ENCODE measurements at places on chromosomes 4 and X.

DNA sequence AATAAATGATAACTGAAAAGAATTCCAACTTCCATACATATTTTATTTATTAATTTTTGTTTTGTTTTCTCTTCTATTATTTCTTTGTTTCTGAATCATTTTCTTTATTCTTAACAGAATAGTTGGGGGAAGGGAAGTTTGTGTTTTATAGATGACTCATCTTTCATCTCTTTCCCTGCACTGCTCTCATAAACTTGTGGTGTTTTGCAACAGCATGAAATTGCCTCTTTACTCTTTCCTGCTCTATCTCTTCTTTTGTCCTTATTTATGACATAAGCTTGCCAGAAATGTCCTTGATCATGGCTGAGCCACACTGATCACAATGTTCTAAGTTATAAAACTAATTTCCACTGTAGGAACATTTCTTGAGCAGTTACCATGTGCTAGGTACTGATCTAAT, 22.3 kb downstream of the QRFPR start:
- no peak for DNase-seq

DNA sequence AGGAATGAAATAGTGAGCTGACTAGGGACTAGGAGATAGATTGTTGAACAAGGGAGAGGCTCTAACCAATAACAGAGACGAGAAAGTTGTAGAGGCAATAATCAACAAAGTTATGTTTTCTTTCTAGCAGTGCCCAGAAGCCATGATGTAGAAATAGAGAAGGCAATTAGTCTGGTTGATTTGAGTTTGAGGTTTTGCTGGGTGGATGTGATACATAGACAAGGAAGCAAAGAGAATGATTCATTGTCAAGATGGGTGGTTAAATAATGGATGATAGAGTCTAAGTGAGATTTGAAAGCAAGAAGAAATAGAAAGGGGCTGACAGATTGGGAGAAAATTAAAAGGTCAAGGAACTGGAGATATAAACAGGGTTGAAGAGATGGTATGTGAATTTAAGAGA, 11.2 kb downstream of the RBM41 start:
- DNase-seq = no peak

GRCh38 chr4:139801895-139802294, 136.3 kb downstream of the MGST2 start:
- DNase-seq = no peak

- no peak for DNase-seq
Observed at GRCh38 chr4:157700898-157701694, 471.7 kb downstream of the GASK1B start.

GRCh38 chr4:163804001-163804400, 309.5 kb downstream of the TMA16 start:
- DNase-seq = no peak

GRCh38 chrX:38500141-38500540, 61.2 kb upstream of the TSPAN7 start:
- no peak for DNase-seq

Data from stimulated activated CD4-positive, alpha-beta T cell treated with anti-CD3 and anti-CD28 coated beads, Interleukin-2, amount 100 ng/mL, for 48 hours (primary cell).